WTC11 (cell line): ENCODE measurements at places on chromosomes 16 and 17.

DNA sequence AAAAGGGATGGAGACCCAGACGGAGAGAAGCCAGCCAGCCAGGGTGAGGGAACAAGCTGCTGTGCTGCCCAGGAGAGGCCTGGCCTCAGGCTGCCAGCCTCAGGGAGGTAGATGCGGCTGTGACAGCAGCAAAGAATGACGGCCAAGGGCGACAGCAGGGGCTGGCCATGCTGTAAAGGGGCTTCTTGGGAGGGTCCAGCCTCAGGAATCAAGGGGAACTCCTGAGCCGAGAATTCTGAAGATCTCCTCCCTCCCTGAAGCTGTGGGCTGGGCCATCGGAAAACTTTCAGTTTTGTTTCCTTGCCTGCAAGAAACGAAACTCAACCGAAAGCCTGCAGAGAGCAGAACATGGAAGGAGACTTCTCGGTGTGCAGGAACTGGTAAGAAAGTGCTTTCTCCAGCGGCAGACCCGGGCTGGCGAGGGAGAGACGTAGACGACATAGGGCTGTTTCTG is at the start of gene XAF1:
Gene XAF1 (plus strand): TSS at position 316 of the 454 bp plus-strand sequence. CDS start 33 bp downstream, at position 349.
- no peak for DNase-seq
- H3K4me3 ChIP-seq: no peak within 1 kb of the TSS
- H3K27ac ChIP-seq: no peak within 1 kb of the TSS
- H3K4me1 ChIP-seq: peaks cover 47% of the 10 kb centered on the region
- no peaks in the 10 kb centered on the region for H3K36me3 ChIP-seq

DNA sequence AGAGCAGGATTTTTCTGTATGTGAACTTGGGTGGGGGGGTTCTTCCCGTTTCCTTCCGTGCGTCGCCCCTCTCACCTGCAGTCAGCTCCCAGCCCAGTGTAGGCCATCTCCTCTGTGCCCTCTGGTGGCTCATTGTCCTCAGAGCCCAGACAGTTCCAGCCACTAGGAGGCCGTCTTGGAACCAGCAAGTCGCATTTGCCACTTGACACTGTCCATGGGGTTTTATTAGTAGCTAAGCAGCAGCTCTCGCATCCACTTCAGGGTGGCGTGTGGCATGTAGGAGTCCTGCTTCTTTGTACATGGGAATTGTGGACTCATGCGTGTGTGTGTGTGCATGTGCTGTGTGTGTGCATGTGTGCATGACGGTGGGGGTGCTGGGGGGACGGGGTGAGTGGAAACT is 74.0 kb downstream of the SEC14L1 start:
- no peaks in the 10 kb centered on the region for H3K27me3 ChIP-seq
- H3K27ac ChIP-seq: no peak overlapping the region
- H3K4me3 ChIP-seq: no peak overlapping the region
- peaks cover 4% of the 10 kb centered on the region for H3K4me1 ChIP-seq

DNA sequence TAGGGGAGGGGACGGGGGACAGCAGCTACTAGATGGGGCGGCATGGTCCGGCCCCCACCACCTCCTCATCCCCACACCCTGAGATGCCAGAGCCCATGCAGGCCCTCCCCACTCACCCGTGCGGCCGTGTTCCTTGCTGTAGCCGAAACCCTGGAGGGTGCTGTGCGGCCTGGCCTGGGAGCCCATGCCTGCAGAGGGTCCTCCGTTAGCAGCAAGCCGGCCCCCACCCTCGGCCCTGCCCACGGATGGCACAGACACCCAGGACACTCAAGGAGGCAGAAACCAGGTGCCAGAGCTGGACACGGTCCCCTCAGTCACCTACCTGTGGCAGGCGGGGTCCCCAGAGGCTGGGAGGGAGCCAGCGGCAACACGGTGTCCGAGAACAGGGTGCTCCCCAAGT is 5.5 kb downstream of the TEPSIN start:
- H3K36me3 ChIP-seq: peaks cover 14% of the 10 kb centered on the region
- no peaks in the 10 kb centered on the region; the same call in 1 of the 2 replicates for H3K27me3 ChIP-seq
- H3K4me1 ChIP-seq: peaks cover 5% of the 10 kb centered on the region
- no peak overlapping the region for H3K27ac ChIP-seq
- DNase-seq: no peak

DNA sequence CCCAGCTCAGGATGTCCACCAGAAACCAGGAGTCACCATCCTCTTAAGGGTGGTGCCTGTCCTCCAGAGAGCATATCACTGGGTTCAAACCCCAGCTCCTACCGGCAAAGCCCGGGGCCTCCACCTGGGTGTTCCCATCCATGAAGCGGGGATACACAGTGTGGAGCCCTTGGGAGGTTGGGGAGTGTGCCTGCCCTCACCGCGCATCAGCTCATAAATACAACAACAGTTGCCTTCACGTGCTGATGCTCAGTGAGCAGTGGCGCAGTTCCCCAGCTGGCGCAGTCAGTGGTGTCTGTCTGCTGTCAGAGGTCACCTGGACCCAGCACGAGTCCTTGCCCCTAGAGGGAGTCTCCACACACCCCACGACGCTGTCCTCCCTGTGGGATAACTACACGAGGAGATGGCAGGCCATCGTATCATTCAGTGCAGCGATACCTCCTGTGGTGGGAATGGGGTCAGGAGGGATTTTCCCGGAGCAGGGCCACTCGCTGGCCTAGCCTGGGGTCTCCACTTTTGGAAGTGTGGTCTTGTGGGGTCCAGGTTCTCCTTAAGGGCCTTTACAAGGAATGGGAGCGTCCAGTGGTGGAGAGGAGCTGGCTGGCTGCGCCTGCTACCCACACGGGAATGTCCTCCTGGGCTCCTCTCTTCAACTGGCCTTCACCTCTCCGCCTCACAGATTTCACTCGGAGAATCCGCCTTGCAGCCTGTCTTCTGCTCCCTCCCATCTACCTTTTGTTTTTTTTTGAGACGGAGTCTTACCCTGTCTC is 2.3 kb upstream of the ELOB start:
- peak overlapping the region; percentile 93 for H3K4me3 ChIP-seq
- peaks cover 10% of the 10 kb centered on the region for H3K27me3 ChIP-seq
- H3K36me3 ChIP-seq: peaks cover 6% of the 10 kb centered on the region; the same call in 1 of the 2 replicates
- DNase-seq: no peak
